ENCODE measurements at places on chromosomes 3 and 15.
A peak's percentile ranks its signal among the peaks of the same experiment; 100 is the strongest.

DNA sequence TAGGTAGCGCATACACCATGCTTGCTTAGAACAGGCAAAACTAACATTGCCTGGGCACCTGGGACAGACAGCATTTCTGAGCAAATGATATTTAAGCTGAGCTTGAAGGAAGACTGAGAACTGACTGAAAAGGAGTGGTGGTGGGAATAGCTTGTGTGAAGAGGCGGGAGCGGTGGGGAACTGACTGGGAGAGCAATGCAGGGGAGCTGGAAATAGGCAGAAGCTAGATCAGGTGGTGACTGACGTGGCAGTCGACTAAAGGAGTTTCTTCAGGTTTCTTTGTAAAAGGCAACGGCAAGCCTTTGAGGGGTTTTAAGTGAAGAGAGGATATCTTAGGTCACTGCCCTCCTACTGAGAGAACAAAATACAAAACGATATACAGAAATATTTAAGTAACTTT is 61.8 kb downstream of the NEO1 start:
- DNase-seq: no peak

DNA sequence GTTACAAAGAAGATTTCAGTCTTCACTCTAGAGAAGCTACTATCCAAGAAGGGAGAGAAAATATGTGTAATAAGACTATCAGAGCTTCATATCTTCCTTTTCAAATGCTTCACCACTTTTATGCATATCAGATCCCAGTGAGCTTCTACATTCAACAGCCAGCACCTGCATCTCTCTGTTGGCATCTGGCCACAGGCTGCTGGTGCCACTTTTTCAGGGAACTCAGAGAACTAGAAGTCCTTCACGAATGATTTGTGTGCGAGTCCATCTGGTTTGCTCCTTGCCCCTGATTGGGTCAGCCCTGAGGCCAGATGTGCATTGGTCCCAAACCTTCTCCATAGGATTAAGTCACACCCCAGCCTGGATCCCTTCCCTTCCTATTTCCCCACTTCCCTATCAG is 22.1 kb downstream of the SNTN start:
- no peak for DNase-seq

DNA sequence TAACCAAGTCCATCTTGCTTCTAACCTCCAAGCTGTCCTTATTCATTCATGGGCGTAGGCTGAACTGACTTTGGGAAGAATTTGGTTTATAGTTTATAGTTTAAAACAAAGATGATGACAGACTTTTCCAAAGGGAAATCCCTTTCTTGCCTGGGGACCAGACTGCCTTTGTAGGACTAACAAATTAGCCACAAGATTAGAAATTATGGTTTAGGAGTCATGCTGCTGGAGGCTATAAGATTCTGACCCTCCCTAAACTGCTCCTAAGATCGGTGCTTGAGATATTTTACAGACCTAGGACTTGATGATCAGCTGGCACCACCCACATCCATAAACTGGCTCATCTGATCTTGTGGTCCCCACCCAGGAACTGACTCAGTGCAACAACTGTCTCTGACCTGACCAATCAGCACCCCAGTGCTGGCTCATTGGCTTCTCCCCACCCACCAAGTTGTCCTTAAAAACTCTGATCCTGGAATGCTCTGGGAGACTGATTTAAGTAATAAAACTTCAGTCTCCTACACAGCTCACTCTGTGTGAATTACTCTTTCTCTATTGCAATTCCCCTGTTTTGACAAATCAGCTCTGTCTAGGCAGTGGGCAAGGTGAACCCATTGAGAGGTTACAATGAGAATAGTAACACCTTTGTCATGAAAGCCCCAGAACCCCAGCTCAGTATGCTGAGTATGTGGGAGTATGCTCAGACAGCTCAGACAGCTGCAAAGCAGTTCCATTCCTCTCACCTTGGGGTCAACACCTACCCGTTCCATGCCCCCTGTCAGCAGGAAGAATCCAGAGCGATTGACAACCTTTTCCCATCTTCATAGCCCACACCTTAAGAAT is 51.6 kb upstream of the C15orf39 start:
- no peak for DNase-seq

GRCh38 chr3:65742914-65743313 is 295.8 kb downstream of the MAGI1 start:
- no peak for DNase-seq

GRCh38 chr15:92883163-92883875 is 16.8 kb upstream of the CHD2 start:
- DNase-seq: peak; percentile 41

DNA sequence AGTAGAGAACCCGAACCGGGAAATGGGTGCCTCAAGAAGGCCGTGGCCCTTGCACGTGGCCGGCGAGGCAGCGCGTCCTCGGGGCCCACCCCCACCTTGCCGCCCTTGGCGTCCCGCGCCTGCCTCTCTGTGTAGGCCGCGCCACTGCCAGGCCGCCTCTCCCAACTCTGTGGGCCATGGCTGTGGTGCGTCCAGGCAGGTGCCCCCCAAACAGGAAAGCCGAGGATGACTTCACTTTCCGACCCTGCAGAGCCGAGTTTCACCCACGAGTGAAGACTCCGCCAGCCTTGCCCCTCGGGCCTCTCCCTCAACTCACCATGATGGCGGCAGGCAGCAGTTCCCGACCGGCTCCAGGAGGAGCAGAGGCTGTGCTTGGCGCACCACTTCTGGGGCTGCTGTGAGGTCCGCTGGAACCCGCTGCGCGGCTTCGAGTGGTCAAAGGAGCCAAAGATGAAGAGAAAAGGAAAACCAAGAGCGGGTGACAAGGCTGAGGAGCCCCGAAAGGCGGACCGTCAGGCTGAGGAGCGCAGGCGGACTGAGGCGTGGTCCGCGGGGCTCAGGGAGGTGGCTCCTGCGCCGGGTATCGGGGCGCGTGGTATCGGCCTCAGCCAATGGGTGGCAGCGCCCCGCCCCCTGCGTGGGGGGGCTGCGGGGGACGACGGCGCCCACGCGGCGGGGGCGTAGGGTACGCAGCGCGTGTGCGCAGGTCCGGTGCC is at the start of gene DAZL:
TSS of gene DAZL (minus strand) at position 537 of the 716 bp plus-strand sequence. CDS start at position 319, 218 bp downstream.
- DNase-seq: no peak

DNA sequence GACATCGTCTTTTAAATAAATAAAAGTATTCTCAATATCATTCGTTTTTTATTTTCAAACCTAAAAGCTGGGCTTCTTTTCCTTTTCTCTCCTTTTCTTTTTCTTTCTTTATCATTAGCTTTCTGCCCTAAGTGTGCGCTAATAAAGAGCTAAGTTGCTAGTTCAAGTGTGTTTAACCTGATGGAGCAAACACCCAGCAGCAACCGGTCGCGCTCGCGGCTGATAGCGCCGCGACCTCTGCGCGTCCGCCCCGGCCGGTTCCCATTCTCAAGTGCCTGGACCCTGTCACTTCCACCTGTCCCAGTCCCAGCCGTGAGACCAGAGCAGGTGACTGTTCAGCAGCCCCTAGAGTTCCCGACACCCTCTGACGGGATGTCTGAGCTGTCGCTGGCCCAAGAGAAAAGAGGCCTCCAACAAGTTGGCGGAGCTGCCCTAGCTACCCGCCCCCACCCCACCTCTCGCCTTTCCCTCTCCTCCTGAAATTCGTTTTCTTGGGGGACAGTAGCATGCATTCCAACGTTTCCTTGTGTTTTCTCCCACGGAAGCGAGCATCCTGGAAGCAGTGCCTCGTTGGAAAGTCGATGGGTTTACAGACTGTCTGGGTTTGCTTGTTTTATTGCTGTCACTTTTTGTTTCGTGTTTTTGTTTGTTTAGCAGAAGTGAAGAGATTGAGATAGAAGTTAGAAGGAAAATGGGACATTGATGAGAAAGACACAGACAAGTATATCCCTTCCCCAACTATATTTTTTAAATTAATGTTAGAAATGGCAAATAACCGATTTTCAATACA is 3.1 kb upstream of the MECOM start:
- DNase-seq: no peak

DNA sequence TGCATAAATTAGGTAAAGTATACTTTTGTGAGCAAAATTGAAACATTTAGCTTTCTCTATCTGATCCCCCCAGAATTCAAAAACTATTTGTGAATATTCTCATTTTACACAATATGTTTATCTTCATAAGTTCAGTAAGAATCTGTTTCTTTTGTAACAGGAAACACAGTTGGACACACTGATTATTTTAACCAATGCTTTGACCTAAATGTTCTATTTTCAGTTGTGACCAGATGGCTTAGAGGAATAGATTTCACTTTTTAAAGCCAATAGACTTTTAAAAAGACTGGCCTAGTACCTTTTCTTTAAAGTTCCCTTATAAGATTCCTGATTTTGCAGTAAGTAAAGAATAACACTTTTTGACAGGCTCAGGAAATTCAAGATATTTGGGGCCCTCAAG is 74.0 kb upstream of the STRIT1 start:
- DNase-seq: no peak

- no peak for DNase-seq
Measured at GRCh38 chr15:25900431-25900830, 37.3 kb upstream of the ATP10A start.

DNA sequence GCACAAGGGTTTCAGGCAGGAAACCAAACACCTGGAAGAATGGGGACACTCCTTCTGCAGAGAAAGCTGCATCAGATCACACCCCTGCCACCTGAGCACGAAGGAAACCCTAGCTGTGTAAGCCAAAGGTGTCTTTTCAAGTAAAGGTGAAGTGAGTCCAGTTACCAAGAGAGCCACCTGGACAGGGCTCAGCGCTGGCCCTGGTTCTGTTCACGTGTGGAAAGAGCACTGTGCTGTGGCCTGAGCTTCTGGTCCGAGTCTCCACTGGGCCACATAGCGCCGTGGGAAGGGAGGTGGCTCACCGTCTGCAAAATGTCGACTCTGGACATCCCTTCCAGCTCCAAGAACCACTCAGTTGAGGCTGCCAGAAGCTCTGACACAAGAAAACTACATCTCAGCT is 151.1 kb downstream of the ADAMTS17 start:
- no peak for DNase-seq

- no peak for DNase-seq
Measured at GRCh38 chr15:39785841-39786240, 3.2 kb upstream of the FSIP1 start.

DNA sequence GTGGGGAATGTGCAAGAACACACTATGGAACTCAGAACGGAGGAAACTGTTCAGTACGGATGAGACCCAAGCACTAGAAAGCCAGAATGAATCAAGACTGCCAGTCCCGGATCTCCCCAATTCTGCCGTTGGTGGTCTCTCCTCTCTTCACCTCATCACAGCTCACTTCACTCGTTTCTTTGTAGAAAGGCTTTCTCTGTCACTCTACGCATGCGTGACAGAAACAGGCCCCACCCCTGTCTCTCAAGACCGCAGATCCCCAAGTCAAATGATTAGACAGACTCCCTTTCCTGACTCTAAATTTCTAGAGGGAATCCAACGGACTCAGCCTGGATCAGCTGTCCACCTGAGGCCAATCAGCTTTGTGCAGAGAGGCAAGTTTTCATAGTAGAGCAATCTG is 505.7 kb upstream of the ADAMTS9 start:
- DNase-seq: no peak

DNA sequence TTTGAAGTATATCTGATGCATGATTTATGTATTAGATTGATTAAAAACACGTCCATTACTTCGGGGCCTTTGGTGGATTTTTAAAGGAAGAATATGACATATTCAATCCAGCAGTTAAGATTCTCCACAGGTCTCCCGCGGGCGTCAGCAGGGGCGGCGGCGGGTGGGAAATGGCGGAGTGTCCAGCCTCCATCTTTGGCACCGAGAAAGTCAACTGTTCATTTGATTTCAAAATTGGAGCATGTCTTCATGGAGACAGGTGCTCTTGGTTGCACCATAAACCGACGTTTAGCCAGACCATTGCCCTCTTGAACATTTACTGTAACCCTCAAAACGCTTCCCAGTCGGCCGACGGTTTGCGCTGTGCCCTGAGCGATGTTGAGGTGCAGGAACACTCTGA is 7.2 kb upstream of the NANOGP8 start:
- DNase-seq: no peak

DNA sequence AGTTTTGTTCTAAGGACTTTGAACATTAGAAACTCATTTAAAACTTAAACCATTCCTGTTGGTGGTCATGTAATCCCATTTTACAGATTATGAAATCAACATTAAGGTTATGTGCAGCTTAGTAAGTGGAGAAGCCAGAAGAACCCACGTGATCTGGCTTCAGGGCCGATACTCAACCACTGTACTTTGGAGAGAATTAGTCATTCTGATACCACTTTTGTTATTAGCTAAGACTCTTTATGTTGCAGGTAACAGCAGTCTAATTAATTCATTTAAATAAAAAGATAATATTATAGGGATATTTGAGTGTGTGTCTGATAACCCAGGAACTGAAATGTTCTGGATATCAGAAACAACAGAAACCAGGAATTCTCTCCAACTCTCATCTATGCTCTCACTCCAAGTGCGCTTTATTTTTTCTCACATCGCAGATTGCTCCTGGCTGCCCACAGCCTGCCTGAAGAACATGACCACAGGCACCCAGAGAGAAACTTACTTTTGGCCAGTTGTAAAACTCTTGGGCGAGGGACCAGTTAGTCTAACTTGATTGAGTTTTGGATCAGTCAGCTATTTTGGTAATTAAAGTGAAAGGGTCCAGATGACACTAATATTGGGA is 25.2 kb downstream of the UBE2E1 start:
- DNase-seq: no peak

GRCh38 chr3:111691293-111691909 is 96.3 kb upstream of the ZBED2 start:
- no peak for DNase-seq

GRCh38 chr3:113249601-113250000 is 38.2 kb downstream of the BOC start:
- no peak for DNase-seq

DNA sequence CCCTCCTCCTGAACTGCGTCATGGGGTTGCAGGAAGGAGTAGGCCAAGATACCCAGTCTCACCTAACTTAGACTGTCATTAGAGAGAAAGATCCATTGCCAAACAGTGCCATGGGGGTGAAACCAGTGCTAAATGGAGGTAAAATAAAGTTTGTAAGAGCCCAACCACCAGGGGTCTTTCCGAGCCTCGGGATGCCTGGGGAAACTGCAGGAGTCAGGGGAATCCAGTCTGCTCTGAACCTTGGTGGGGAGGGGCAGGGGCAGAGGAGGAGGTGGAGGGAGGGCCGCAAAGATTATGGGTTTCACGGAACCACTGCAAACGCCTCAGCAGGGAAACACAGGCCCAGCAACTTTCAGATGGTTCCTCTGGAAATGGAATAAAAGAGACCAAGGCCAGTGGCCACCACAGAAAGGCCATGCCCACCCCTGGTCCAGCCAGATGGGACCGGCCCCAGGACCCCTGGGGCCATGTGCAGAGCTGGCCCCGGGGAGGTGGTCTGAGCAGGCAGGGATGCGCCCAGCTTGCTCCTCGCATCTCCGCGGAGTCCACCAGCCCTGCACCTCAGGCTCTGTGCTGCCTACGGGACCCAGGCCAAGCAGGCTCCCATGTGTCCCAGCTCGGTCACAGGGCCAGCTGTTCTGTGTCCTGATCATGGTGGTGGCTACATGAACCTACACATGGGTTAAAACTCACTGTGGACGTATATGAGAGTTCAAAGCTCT is 19.8 kb upstream of the GP9 start:
- no peak for DNase-seq

DNA sequence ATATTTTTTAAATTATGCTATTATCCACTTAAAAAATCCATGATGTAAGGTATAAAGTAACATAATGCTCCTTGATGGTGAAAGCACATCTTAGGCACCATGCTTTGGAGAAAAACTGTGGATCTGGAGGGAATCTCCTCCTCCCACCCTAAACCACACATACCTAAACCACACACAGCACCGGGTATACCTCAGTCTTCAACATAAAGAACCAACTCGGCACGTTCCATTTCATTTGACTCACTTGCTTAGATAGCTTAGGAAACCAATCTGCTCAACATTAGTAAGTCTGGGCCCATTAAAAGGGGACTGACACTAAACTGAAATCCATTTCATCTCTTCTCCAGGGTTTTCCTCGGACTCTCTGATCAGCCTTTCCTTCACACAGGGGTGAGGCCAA is 945.7 kb upstream of the CFAP20DC start:
- no peak for DNase-seq

- no peak for DNase-seq
Measured at GRCh38 chr3:189587664-189588040, 43.5 kb upstream of the TP63 start.

All from activated T-helper 2 cell treated with anti-CD3 and anti-CD28 coated beads, Interferon-gamma antibody, Interleukin-2, Interleukin-4, amounts not matched to agents 10 μg/mL and 5 μg/mL and 100 μg/mL, durations not matched to agents 14 hours and 24 hours and 36 hours (primary cell).